ENCODE measurements at places on chromosomes 2 and 18.

- DNase-seq: no peak
These were observed 118.9 kb upstream of the ARL5A start for GRCh38 chr2:151946899-151947812.

- no peak for DNase-seq
These were observed 32.0 kb upstream of the CAB39 start for GRCh38 chr2:230680463-230681170.

- DNase-seq: no peak
These were observed 67.5 kb downstream of the CDH20 start for GRCh38 chr18:61400716-61401115.

- no peak for DNase-seq
These were observed 18.8 kb downstream of the MGAT4A start for GRCh38 chr2:98712145-98712544.

DNA sequence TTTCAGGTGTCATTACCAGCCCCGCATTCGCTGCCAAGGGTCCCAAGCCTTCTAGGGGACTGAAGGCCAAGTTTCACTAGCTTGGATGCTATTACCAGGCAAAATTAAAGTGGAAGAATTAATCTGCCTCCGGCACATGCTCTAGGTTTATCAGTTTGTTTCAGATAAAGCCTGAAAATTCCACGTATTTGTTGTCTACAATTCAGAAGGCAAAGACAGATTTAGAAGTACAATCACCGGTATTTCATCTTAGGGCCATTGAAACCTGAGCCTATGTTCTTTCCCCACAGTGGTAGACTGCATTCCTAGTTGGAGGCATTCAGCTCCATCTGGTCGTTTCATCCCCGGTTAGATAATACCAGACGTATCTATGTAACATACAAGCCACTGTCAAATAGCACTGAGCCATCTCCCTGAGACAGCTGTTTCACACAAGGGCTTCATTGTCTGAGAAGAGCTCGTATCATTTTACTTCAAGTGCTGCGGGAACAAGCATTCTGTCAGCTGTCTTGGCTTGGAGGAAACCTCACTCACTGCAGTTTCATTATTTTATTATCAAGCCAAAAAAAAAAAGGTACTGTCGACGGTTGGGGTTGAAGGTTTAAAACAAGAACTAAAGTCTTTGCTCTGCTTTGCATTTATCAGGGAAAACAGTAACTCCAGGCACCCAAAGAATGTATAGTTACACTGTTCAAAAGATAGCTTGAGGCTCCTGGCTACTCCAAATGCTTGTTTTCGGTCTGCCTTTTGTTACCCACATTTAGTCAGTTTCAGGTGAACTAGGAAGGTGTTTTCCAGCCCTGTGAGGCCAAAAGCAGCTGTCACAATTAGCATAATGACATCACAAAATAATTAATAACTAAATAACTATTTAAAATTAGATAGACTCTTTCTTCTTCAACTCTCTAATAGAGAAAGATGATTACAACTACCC, 76.7 kb downstream of the TGIF1 start:
- DNase-seq: peak; percentile 95

GRCh38 chr18:13324880-13325279, 106.3 kb downstream of the LDLRAD4 start:
- no peak for DNase-seq

- DNase-seq: no peak
These were observed 1390.5 kb upstream of the CELF4 start for GRCh38 chr18:38956068-38956467.

DNA sequence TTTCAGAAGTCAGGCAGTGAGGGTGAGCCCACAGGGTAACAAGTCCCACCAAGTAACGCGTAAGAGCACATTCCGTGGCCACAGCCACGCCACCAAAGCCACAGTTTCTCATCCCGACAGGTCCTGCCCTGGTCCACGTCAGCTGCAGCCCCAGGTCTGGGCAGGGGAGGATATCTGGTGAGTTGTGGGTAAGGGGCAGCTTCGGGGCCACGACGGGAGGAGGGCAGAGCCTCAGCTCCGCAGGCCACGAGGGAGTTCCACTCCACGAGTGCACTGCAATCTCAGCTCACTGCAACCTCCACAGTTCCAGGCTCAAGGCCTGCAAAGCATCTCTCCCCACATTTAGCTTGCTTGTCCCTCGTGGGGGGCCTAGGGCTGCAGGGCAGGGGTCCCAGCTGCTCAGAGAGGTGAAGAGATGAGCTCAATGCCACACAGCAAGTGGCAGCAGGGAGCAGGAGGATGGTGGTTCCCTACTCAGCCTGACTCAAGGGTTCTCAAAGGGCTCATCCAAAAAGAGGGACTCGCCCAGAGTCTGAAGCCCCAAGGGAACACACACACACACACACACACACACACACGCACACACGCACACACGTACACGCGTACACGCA, 12.5 kb downstream of the SNORC start:
- DNase-seq: no peak

- no peak for DNase-seq
These were observed 108.8 kb downstream of the MTCL1 start for GRCh38 chr18:8814206-8814605.

DNA sequence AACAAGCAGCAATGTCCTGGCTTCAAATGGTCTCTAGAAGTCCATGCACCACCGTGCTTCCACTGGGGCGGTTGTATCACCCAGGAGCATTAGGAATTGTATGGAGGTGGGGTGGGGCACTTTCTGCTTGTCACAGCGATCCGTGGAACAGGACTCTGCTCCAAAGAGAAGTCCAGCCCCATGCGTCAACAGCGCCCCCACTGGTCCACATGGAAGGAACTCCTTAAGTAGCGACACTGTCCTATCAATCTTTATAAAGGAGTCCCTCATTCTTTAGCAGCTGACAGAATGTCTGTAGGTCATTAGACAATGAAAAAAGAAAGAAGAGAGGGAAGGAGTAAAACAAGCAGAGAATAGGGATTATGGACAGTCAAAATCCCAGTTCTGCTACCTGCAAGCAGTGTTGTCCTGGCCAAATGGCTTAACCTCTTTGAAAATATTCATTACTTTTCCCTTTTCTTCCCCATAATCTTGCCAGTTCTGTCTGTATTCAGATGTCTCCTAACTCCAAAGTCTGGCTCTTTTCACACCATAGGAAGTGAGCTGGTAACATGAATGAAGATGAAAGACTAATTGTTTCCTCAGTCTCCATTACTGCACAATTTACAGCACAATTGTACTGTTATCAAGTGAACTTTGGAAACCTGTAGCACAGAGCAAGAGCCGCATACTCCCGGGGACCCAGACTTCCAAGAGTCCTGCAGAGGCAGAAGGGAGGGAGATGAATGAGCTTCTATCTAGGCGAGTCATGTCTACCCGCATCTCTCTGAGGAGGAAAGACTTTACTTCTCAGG, 9.9 kb downstream of the NFE2L2 start:
- DNase-seq: no peak

DNA sequence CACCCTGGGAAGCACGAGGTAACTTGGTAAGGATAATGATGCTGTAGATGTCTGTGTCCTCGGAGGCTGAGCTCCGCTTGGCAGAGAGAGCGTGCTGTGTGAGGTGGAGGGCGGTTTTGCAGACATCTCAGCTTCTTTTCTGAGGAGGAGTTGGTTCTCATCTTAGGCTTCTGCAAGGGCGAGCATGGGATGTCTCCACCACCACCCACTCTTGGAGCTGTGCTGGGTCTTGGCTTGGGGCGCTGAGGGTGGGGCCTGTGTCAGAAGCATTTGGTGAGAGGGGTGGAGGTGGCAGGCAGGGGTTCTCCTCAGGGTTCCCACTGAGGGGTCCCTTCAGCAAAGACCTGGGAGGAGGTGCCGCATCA, 9.2 kb downstream of the OXER1 start:
- DNase-seq: no peak

GRCh38 chr2:208392300-208392699, 14.3 kb upstream of the PTH2R start:
- no peak for DNase-seq

DNA sequence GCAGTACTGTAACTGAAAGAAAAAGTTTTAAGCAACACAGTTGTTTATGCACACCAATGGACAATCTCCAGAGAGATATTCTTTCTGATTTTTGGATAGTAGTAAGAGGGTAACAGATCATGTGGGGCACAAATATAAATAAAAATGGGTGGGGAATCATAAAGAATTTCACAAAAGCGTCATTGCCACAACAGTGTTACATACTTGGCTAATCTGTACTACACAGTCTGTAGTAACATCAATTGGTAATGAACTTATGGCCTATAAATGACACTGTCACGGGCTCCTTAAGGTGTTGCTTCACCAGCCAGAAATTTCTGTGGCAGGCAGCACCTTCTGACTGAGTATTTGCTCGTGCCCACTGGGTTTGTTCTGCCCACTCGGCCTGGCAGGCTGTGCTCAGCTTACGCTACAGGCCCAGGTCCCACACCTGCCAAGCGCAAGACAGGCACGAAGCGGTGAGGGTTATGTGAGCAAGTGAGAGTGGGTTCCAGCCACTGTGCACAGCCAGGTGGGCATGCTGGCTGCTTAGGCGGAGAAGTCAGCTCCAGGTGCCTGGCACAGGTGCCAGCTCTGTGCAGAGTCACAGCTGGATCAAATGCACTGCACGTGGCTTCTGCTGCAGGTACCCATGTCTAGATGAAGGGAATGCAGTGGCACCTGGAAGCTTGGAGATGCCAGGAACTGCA, 532.5 kb upstream of the SLC39A10 start:
- DNase-seq: no peak

- DNase-seq: peak; percentile 34
These were observed 208.2 kb upstream of the RBMS1 start for GRCh38 chr2:160701822-160702221.

Data from NCI-H345 (cell line).